ENCODE measurements at places on chromosomes 12 and 14. TPM values are rescaled to one million over a fixed set of nuclear protein-coding genes. Genes with fewer than 3 reads are reported as not detected.

ZFHX2 gene
- total RNA-seq, result 0.14 TPM

JPH4 gene
- not detected for total RNA-seq

KRT74 gene
- total RNA-seq, result not detected

POTEG gene
- not detected for total RNA-seq

TSPAN9 gene
- total RNA-seq, result 22.0 TPM

CRIP1 gene
- total RNA-seq, result 3.3 TPM

EFS gene
- 3.1 TPM for total RNA-seq

KLRF1 gene
- 0.18 TPM for total RNA-seq

CLEC12A gene
- total RNA-seq, result not detected

ETV6 gene
- total RNA-seq, result 5.5 TPM

GPR68 gene
- total RNA-seq, result 13.3 TPM

TMEM121 gene
- total RNA-seq, result 10.0 TPM

PPFIA2 gene
- total RNA-seq, result 2.2 TPM

VDR gene
- 8.1 TPM for total RNA-seq

KRT83 gene
- not detected for total RNA-seq

TCP11L2 gene
- total RNA-seq, result 65.1 TPM

UNC79 gene
- 0.18 TPM for total RNA-seq

RD3L gene
- total RNA-seq, result not detected

BCL2L14 gene
- total RNA-seq, result not detected

OTX2 gene
- not detected for total RNA-seq

DHH gene
- under 0.01 TPM for total RNA-seq

TMBIM4 gene
- total RNA-seq, result 65.8 TPM

TIMELESS gene
- total RNA-seq, result 3.6 TPM
